ENCODE measurements at places on chromosomes 5 and 9.

DNA sequence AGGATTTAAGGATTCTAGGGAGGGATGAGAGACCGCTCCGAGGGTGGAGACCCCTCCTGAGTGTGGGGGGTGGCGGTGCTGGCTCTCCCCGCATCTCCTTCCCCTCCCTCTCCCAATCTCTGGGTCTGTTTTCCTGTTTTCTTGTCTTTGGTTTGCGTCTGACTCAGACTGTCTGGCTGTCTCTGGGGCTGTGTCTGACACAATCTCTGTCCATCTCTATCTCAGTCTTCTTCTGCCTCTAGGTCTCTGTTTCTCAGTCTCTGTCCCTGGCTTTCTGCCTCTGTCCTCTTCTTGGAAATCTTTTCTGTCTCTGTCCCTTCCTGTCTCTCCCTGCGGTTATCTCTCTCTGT lies 196 bp upstream of the GRM6 start:
- DNase-seq, result no peak

GRCh38 chr5:139474890-139475791 lies 4.3 kb downstream of the SMIM33 start:
- no peak for DNase-seq

DNA sequence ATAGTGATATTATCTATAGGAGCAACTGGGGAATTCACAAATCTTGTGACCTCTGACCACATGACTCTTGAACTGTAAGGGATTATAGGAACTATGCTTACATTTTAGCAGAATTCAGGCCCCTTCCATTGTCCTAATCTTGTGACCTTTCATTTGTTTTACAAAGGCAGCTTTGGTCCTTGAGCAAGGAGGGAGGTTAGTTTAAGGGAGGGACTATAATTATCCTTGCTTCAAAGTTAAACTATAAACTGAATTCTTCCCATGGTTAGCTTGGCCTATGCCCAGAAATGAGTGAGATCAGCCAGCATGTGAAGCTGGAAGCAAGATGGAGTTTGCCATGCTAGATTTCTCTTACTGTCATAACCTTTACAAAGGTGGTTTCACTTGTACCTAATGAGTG lies 51.2 kb downstream of the TARS1 start:
- DNase-seq, result no peak

GRCh38 chr9:26358836-26359235 lies 533.8 kb downstream of the CAAP1 start:
- no peak for DNase-seq

Measured in activated CD8-positive, alpha-beta memory T cell treated with anti-CD3 and anti-CD28 coated beads for 1 hour (primary cell).